Cortex of kidney (tissue), 1 donor: ENCODE measurements at places on chromosomes 2 and 18.

GRCh38 chr18:63980896-63981460 lies 11.1 kb downstream of the SERPINB8 start:
- DNase-seq, result no peak

GRCh38 chr2:62774555-62775366 lies 69.2 kb downstream of the EHBP1 start:
- DNase-seq, result no peak

DNA sequence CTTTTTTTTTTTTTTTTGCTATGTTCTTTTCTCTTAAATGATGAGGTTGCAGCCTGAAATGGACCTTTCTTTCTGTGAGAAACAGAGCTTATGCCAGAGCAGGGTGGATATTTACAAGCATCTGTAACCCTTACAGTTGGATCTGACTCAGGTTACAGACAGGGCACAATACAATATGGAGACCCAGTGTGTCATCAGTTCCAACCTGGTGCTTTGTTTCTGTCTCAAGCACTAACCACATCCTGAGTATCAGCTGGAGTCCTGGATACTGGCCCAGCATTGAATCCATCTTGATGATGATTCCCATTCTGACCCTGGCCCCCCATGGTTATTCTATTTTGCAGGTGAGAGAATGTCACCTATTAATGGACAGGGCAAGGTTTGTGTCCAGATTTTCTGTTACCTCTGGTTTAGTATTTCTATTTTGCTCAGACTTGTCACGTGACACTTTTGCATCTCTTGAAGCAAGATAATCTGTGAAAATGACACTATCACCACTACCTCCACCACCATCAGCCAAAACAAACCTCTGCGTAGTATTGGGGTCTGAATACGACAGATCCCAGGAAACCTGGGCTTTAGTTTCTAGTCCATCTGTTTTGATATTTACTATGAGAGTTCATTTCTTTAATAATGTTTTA lies 174.0 kb downstream of the CCDC85A start:
- no peak for DNase-seq

DNA sequence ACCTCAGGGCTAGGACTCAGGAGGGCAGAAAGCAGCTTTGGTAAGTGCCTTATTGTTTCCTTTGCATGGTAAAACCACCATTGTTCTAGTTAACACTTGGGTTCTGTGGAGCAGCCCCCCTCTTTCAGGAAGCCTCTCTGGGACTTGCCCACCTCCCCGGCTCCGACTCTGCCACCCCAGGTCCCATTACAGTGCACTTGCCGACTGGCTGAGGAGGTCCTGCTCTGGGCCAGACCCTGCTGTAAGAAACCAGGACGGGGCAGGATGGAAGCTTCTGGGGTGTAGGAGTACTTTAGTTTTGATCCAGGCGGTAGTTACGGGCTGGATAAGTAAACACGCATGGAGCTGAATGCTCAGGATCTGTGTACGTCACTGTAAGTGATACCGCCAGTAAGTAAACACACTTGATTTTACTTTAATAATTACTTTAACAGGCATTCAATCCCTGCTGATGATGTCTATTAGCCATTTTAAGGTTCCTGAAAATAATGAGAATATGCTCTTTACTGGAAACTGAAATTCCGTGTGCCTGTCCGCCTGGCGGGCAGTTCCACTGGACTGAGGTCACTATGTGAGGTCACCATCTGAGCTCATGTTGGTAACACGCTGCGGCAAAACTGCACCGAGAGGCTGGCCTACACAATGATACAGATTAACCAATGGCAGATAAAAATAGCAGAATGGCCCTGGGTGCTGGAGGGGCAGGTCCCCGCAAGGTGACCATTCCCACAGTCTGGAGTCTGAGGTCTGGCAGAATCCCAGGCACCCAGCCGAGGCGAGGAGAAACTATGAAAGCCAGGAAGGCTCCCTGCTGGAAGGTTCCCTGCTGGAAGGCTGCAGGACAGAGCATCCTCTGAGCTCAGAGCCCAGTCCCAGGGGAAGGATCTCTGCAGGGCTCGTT lies 25.2 kb downstream of the HS1BP3 start:
- DNase-seq, result no peak

DNA sequence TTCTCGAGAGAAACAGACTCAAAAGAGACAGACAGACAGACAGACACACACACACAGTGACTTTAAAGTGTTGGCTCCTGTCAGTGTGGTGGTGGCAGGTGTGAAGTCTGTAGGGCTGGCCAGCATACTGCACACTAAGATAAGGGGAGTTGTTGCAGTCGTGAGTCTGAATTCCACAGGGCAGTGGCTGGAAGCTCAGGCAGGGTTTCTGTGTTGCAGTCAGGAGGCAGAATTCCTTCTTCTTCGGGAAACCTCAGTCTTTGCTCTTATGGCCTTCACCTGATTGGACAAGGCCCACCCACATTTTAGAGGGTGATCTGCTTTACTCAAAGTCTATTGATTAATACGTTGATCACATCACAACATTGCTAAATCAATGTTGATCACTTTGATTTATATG lies 478.4 kb upstream of the HS6ST1 start:
- no peak for DNase-seq

GRCh38 chr2:134351016-134351415 lies 97.1 kb downstream of the MGAT5 start:
- DNase-seq, result no peak

DNA sequence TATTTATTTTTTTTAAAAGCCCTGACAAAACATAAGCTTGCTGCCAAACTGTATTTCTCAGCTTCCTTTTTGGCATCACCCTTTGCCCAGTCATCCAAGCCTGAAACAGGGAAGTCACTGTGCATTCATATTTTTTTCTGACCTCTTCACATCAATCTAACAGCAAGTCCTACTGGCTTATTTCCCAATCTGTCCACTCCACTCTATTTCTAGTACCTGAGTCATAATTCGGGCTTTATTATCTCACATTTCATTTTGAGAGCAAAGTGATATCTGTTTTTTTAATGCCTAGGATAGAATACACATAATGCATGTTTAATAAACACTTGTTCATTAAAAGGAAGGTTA lies 5.1 kb downstream of the HNMT start:
- DNase-seq, result no peak

DNA sequence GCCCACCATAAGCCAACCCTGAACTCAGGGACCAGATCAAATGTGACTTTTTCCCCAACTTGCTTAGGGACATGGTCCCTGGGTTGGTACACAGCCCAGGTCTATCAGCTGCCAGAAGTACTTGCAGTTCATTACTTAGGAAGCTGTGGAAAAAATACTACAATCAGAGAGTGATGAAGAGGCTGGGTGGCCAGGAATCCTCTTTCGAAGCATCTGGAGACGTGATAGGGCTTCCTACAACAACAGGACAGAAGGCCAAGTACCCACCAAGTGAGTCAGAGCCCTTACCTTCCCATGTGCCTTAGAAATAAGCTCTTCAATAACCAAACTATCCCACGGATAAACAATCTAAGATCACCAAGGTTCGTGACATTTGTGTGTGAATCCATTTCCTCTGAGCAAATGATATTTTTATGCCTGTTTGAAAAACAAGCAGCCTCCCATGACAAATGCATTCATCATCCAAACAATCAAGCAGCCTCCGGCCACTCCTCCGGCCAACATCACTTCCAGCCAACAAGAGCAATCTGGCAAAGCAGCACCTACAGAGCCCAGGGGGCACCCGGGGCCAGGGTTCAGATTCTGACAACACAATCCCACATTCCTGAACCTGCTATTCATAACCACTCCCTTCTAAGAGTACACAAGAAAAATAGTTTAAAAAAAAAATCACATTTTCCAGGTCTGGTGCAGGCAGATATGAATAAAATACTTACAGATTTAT lies 26.4 kb downstream of the TBC1D8 start:
- DNase-seq, result no peak

- DNase-seq, result no peak
Observed at GRCh38 chr2:228614741-228615140, 433.3 kb upstream of the SPHKAP start.

DNA sequence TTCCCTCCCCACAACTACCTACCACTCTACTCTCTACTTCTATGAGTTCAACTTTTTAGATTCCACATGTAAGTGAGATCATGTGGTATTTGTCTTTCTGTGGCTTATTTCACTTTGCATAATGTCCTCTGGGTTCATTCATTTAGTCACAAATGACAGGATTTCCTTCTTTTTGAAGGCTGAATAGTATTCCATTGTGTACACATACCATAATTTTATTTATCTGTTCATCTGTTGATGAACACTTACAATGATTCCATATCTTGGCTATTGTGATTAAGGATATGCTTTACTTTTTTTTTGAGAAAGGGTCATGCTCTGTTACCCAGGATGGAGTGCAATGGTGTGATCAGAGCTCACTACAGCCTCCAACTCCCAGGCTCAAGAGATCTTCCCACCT lies 73.6 kb downstream of the ICA1L start:
- no peak for DNase-seq

GRCh38 chr2:505941-506340 lies 171.3 kb downstream of the TMEM18 start:
- no peak for DNase-seq

GRCh38 chr2:20169796-20170703 lies 54.9 kb downstream of the SDC1 start:
- no peak for DNase-seq

DNA sequence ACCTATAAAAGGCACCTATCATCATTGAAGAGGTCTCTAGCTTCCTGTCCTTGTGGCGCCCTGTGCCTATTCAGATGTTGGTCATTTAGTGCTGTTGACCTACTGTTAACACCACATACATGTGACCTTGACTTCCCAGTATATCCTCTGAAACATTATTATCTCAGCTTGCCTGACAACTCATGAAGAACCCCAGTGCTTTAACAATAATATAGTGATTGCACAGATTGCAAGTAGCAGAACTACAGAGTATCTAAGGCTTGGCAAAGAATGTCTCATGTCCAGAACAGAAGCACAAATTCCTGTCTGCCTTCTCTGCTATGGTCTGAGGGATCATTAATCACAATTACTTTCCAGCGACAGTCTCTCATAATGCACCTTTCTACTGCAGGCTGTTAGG lies 165.3 kb downstream of the LCLAT1 start:
- no peak for DNase-seq

DNA sequence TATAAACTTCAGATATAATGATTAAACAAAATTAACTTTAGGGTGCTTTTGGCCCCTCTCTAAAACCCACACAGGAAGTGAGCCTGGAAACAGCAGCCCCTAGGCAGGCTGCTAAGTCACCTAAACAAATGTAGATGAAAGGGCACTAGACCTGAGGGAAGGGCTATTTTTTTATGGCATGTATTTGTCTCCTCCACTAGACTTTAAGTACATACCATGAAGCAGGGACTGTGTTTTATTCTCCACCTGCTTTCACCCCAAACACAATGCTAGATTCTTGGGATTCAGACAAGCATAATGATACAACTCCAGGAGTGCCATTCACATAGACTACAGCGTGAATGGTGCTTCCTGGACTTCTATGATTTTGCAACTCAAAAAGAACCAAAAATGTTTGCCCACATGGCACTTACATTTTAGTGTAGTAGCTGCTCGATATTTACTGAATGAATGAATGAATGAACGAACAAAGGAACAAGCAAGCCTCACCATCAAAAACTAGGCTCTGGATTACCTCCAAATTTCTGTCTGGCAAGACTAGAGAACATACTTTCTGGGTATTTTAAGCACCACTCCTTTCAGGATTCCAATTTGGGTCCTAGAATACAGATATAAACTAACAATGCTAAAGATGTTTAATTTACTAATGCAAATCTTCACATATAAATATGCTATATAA lies 10.1 kb downstream of the ATAD2B start:
- DNase-seq, result no peak

- no peak for DNase-seq
Observed at GRCh38 chr2:85756822-85757435, 3.1 kb downstream of the ATOH8 start.

DNA sequence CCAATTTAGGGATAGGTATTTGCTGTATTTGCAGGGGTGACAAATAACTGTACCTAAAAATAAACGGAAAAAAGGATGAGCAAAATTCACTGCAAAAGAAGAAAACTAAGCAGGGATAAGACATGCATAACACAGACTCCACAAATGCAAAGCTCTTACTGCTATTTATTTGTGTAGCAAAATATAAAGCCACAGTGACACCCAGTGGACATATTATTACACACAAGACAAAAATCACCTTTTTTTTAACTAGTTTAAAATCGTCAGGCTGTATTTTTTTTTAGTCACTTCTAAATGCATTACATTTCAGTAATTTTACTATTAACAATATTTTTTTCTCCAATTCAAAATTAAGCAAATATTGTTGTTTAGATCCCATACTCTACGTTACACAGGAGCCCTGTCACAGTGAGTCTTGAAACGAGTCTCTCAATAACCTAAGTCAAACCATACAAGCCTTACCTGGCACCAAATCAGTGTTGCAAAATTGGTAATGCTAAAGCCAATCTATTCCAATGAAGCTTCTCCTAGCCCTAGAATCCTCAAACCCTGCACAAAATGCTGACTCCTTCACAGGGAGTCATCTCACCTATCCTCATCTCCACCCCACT lies 23.7 kb downstream of the METTL4 start:
- no peak for DNase-seq

- DNase-seq, result no peak
Observed at GRCh38 chr2:146602383-146602782, 1242.4 kb upstream of the ACVR2A start.

DNA sequence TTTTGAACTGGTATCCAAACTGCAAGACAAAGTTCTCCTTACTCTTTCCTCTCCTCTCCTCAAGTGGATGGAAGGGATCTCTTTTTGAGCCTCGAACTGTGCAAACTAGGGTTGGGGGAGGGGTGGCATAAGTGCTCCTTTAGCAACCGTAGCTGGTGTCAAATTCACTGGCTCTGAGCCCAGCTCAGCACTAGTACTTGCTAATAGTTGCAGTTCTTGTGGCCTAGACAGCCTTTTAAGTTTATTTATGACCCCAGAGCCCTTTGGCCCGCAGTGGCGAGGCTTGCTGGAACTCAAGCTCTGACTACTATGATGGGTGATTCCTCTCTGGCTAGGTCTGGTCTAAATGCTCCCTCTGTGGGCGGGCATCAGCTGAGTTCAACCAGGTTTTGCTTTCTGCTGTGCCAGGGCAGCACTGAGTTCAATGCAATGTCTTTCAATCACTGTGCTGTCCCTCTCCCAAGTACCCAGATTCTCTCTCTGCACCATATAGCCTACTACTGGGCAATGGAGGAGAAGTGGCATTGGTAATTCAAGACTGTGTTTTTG lies 528.4 kb upstream of the SYT4 start:
- no peak for DNase-seq

DNA sequence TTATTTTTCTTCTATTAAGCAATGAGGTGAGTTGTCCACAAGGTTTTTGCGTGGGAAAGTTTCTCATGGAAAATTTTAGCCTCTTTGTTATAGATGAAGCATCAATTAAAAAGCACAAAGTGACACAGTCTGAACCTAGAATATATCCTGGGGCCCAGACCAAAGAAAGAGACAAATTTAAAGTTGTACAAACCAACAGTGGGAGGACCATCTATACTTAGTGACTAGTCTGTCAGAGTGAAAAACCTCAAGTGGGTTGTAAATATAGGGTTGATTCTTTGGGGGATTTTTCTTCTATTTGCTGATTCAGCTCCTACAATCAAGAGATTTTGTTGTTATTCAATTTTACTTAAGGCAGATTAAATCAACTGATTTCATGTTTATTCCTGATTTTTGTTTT lies 256.2 kb downstream of the SATB2 start:
- DNase-seq, result no peak

GRCh38 chr18:57864615-57865121 lies 61.6 kb upstream of the ATP8B1 start:
- DNase-seq, result no peak

GRCh38 chr2:224658780-224659405 lies 57.3 kb downstream of the CCDC195 start:
- no peak for DNase-seq
